ENCODE measurements at places on chromosomes 3 and 15. TPM values are rescaled to one million over a fixed set of nuclear protein-coding genes. Genes with fewer than 3 reads are reported as not detected.

GRCh38 chr3:124653071-124653796 is 77.0 kb upstream of the UMPS start:
- no peak for DNase-seq

DNA sequence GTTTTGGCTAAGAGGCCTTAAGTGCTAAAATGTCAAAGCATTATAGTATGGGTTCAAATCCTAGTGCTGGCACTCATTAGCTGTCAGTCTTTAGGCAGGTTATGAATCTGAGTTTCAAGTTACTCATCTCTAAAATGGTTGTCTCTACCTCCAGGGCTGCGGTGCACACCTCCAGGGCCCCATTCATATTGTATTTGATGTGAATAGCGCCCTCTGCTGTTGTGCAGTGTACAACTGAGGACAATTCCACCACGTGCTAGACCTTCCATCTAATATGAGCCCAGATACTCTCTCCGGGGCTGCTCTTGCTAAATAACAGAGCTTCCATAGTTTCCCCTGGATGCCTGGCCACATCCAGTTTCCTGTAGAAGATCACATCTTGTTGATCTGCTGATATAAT is 54.3 kb downstream of the OXNAD1 start:
- DNase-seq, result peak; percentile 85

GRCh38 chr3:89488800-89489580 is 381.6 kb downstream of the EPHA3 start:
- no peak for DNase-seq

DNA sequence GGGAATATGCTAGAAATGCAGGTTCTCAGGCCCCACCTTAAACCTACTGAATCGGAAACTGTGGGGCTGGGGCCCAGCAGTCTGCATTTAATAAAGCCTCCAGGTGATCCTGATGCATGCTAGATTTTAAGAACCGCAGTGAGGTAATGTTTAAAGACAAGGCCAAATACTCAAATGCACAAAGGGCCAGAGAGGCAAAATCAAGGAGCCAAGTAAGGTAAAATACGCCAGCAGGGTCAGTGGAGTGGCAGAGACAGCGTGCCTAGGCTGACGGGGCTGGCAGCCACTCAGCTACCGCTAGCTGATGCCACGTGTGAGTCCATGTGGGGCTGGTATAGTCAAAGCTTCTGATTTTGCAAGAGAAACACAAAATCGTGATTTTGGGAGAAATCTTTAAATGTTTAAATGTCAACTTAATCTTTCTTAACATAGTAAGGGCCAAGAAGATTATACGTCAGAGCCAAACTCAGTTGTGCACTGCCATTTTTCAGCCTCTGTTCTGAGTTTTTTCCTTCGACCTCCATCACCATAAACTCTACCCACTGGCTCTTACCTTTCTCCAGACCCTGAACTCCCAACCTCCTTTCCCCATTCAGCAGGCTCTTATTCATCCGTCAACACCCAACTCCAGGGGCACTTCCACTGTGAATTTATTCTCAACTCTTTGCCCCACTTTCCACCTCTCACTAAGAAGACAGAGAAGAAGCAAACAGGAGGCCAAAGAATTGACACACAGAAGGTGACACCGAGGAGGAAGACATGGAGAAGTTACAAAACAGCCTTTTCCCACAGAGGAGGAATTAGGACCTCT is 136.6 kb upstream of the RAD18 start:
- DNase-seq, result no peak

GRCh38 chr15:66019826-66020398 is 150.6 kb downstream of the RAB11A start:
- DNase-seq, result no peak

DNA sequence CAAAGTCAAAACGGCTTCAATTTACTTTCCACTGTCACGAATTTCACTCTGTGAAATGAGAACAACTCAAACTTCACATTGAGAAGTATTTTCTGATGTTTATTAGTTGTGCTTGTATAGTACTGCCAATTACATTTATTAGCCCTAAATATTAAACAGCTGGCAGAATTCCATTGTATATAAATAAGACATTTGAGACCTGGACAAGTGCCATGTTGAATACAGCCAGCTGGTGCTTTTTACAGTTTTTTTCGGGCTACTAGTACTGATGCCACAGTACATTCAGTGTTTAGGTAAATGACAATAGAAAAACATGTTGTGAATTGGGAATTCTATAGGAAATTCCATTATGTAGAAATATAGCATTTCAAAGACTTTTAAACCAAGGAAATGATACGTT is 79.0 kb downstream of the EPHA3 start:
- DNase-seq, result no peak

DNA sequence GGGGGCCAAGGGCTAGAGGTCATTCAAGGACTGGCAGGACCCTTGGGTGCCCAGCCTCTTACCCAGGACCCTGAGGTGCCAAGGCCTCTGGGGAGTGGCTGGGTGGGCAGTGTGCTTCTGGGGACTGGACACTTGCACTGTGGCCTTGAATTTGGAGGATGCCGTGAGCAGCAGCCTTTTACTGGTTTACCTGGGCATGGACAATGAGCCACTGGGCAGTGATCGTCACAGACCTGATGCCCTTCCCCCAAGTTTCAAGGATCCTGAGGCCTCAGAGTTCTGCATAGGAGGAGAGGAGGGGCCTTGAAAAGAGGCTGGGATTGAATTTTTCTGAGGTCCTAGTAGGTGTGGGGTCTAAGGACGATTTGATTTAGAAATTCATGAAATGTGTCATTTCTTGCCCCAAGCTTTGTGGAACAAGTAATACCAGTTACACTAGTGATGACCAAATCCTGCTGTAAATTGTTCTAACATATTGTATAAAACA is 146.1 kb upstream of the TPM1 start:
- DNase-seq, result no peak

DNA sequence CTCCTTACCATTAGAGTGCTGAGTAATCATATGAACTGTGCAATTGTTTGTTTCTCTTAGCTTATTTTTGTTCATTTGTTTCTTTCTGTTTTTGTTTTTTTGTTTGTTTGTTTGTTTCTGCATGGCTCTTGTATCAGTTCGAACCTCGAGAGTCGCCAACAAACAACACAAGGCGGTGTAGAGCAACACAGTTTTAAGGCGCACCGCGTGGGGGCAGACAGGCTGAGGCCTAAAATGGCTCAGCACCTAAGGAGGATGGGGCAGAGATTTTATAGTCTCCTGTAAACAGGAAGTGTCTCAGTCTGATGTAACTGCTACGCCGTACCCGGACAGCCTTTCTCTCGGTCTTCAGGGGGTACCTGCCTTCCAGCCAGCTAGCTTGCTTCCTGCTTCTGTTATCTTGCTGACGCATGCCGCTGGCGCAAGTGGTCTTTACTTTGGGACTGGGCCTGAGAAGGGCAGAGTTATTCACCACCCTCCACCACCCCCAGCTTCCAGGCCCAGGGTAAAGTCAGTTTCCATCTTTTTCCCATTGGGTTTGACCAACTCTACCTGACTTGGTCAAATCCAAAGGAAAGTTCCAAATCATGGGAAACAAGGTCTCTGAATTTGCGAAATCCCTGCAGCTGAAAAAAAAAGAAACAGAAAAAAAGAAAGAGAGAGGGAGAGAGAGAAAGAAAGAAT is 25.8 kb upstream of the MFGE8 start:
- no peak for DNase-seq

DNA sequence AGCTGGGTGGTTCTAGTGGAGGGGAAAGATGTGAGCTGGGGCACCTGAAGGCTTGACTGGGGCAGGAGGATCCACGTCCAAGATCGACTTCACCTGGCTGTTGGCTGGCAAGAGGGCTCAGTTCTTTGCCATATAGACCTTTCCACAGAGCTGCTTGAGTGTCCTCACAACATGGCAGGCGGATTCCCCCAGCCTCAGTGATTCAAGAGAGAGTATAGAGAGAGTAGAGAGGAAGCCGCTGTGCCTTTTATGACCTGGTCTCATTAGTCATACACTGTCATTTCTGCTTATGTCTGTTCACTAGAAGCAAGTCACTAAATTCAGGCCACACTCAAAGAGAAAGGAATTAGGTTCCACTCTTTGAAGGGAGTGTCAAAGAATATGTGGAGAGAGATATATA is 101.6 kb downstream of the APBA2 start:
- no peak for DNase-seq

- no peak for DNase-seq
Measured at GRCh38 chr3:129001101-129001805, at the start of gene EFCC1. TSS of gene EFCC1 (plus strand) at chr3:129001304. CDS start at chr3:129001629, 325 bp downstream.

- DNase-seq, result peak; percentile 15
Measured at GRCh38 chr15:99438224-99438585, 127.6 kb upstream of the MEF2A start.

DNA sequence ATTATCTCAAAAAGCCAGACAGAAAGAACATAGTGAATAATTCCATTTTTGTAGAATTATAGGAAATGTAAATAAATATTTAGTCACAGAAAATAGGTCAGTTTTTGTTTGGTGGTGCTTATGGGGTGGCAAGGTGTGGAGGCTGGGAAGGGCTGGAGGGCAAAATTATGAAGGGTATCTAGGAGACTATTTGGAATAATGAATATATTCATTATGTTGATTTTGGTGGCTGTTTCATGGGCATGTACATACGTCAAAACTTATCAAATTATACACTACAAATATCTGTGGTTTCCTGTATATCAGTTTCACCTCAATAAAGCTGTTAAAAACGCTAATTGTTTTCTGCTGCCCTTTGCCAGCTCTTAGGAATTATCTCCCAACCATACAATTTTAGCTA is 298.7 kb upstream of the GOLIM4 start:
- DNase-seq, result no peak

DNA sequence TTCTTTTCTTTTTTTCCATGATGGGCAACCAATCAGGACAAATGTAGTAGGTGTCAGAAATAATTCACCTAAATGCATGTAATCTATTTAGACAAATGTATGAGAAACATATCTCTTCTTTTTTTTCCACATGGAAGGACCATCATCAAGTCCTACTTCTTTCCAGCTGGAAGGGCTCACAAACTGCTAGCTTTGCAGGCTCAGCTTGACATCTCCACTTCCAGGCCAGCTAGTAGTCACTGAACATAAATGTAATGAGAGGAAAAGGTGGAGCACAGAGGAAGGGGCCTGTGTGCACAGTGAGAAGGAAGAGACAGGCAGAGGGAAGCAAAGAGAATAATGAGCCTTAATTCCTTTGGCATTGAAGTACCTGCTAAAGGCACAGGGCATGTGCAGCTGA is 504.9 kb downstream of the MCTP2 start:
- DNase-seq, result no peak

- no peak for DNase-seq
Measured at GRCh38 chr15:92843814-92844213, 56.3 kb upstream of the CHD2 start.

DNA sequence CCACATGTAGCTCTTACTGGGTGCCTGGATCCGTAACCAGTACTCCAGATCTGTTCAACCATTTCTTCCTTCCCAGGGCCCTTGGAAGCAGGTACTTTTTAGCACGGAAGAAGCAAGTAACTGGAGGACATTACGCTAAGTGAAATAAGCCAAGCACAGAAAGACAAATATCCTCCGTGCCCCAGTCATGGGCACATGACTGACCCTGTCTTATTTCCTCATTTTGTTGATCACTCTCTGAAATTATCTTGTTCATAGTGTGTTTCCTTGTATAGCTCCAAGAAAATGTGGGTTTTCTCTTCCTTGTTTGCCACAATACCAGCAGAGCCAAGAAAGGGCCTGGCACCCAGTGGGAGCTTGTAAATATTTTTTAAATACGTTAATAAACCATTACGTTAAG is 32.2 kb upstream of the MTMR14 start:
- DNase-seq, result no peak

DNA sequence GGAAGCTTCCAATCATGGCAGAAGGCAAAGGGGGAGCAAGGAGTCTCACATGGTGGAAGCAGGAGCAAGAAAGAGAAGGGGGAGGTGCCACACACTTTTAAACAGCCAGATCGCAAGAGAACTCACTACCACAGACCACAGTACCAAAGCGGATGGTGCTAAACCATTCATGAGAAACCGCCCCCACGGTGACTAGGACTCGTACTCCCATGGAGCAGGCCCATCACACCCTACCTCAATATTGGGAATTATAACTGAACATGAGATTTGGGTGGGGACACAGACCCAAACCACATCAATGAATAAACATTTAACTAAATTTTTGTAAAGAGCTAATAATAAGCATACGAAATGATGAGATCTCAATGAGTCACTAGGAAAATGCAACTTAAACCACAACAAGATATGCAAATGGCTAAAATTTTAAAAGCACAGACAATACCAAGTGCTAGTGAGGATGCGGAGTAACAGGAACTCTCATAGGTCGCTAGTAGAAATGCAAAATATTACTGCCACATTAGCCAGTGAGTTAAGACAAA is 10.0 kb downstream of the MRPS25 start:
- DNase-seq, result peak; percentile 78

DNA sequence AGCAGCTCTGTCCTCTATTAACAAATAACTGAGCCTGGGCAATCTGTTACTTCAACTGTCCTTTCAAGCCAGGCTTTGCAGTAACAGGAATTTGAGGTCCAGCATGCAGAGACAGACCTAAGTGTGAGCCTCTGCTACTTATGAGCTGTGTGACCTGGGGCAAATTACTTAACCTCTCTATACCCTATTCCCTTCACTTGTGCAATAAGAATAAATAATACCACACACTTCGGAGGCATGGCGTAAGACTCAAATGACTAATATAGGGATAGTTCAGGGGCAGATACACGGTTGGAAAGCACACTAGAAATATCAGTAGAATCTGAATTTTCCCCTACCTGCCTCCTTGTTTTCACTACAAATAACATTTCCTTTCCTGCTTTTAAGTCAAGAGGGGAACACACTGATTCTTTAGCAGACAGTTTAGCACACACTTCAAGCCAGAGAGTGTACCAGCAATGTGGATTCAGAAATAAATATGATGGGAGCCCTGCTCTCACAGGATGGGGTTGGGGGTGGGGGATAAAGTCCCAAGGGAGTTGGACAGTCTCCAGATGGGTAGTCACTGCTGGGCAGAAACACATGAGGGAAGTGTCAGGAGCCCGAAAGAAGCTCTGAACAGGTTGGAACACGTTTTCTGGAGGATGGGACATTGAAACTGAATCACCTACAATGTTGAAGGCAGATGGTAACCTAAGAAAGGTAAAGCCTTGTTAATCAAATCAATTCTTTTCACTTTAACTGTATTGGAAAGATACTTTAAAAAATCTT is 61.8 kb upstream of the RBP1 start:
- no peak for DNase-seq

- DNase-seq, result peak; percentile 45
Measured at GRCh38 chr3:107431246-107432012, 54.2 kb downstream of the CCDC54 start.

Gene TPM1
- total RNA-seq, result 6.2 TPM

Gene FBN1
- 1.3 TPM for total RNA-seq

Gene SEMA3G
- total RNA-seq, result 0.18 TPM

Gene DUOXA2
- total RNA-seq, result not detected

Gene PPP1R14D
- not detected for total RNA-seq

Gene ZNF660
- not detected for total RNA-seq

Gene GRM2
- 2.4 TPM for total RNA-seq

Gene DZIP1L
- not detected for total RNA-seq

Gene C3orf85
- total RNA-seq, result not detected

Gene LMAN1L
- 0.48 TPM for total RNA-seq

Gene EFCAB12
- 0.98 TPM for total RNA-seq

Gene LTK
- total RNA-seq, result 5.5 TPM

Gene GUCA1C
- not detected for total RNA-seq

Gene HESX1
- total RNA-seq, result 0.98 TPM

Gene CORO2B
- not detected for total RNA-seq

Gene PLA2G4B
- total RNA-seq, result 6.0 TPM
